ENCODE measurements at places on chromosomes 1 and 21.
A peak's percentile ranks its signal among the peaks of the same experiment; 100 is the strongest.

GRCh38 chr1:9659328-9659727 is 7.8 kb downstream of the PIK3CD start:
- peak; percentile 61 for DNase-seq

DNA sequence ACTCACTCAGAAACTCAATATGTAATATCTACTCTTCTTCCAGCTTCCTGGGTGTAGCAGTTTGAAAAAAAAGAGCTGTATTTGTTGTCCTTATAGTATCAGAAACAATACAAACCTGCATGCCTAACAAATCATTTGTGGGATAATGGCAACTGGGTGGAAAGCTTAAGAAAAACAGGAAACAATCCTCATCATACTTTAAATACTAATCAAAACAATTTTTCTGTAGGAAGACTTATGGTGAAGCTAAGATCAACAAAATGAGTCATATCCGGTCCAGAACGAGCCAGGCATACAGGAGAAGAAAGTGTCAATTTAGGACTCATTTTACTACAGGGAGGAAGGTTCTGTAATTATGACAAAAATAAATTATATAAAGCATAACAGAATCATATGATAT is 181.8 kb upstream of the ADGRL4 start:
- peak; percentile 27 for DNase-seq

DNA sequence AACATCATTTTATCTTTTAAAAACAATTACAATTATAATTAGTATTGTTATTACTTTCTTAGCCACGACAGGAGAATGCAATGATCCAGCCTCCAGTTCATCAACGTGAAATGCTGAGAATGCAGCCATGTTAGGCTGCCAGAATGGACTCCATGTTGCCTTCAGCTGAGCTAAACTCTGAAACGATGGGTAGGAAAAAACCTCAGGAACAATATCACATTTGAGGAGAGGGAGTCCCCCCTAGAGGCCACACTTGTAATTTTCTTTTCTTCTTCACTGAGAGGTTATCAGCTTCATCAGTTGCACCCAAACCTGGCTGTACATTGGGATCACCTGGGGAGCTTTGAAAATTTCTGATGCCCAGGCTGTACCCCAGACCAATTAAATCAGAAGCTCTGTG is 34.6 kb upstream of the DNAH14 start:
- peak; percentile 9 for DNase-seq

GRCh38 chr1:180923021-180923841 is 10.5 kb downstream of the KIAA1614 start:
- DNase-seq = peak; percentile 16

DNA sequence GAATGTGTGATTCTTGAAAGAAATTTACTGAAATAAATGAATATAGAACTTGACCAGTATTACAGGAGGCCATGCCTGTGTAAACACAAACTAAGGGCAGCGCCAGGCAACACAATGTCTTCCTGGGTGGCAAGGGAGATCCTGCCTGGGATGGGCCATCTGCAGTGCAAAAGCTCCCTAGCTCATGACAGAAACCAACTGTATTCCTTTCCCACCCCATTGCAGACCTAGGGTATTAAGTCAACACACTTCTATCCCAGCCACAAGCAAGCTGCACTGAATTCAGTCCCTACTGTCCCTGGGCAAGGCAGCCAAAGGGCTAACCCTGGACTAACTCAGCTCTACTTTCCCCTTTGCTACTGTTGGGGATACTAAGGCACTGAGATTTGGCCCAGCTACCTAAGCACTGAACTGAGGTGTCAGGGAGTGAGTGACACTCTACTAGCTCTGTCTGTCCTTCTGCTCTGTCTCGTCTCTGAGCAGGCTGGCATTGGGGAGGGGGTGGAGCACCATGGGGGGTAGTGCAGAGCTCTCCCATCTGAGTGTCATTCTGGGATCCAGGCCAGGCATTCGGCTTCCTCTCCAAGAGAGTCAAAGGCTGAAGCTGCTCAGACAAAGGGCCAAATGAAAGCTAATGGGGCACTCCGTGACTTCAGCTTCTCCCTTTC is 2.5 kb downstream of the INKA2 start:
- DNase-seq = no peak

DNA sequence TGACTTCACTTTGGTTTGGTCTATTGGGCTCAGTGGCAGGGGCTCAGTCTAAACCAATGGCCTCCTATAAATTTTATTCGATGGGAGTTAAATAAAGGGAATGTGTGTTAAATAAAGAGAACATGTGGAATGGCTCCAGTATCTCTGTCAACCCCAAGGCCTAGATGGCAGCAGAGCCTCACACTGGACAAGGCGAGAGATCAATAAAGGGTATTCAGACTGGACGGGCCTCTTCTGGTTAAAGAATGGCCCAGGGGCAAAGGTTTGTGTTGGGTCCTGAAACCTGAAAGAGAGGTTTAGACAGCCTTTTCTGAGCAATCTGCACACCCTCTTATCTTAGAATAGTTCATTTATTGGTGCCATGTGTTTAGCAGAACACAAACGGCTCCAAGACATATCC is 34.7 kb downstream of the SH3BP5L start:
- no peak for DNase-seq

- no peak for DNase-seq
These were observed 140.4 kb downstream of the CDC7 start for GRCh38 chr1:91640877-91641526.

GRCh38 chr1:30063621-30064280 is 659.6 kb downstream of the MATN1 start:
- DNase-seq = no peak

- DNase-seq = peak; percentile 40
These were observed 769 bp downstream of the GPSM2 start for GRCh38 chr1:108877348-108878159.

GRCh38 chr1:29830383-29830782 is 594.1 kb downstream of the PTPRU start:
- DNase-seq = no peak

DNA sequence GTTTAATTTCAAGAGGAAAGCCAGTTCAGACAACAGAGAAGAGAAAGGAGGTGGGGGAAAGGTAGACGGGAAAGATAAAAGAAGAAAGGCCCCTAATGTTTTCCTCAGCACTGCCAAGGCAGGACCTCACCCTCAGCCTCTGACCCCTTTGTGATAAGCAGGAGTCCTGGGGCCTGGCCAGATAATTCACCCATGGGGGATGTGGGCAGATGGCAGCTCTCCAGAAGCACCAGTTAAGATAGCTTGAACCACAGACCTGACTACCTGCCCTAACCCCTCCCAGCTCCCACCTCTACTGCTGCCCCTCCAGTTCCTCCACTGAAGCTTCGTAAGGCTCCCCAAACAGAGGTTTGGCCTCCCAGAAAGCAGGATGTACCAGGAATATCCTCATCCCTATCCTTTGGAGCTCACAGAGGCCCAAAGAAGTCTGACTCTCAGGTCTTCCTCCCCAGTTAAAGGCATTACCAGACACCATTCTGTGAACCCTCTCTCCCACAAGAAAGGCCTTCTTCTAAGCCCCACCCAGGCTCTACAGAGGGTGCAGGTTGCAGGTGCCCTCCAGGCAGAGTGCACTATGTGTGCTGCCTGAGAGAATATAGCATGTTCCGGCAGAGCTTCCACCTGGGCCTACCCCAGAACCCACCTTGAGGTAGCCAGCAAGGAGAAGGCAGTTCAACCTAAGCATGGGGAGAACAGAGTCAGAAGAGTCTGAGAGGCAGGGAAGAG is 9.2 kb upstream of the SNAPIN start:
- no peak for DNase-seq

GRCh38 chr1:194281376-194281775 is 1095.0 kb upstream of the B3GALT2 start:
- DNase-seq = no peak

DNA sequence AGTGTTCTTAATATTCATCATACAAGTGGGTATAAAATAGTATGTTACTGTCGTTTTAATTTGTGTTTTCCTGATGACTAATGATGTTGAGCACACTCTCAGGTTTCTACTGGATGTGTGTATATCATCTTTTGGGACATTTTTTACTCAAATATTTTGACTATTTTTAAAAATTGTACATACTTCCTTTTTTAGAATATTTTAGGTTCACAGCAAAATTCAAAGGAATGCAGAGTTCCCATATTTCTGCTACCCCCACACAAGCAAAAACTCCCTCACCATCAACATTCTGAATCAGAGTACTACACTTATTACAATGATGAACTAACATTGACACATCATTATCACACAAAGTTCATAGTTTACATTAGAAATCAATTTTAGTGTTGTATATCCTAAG is 114.5 kb downstream of the DPYD start:
- DNase-seq = no peak

- no peak for DNase-seq
These were observed 78.6 kb downstream of the STUM start for GRCh38 chr1:226627050-226627755.

GRCh38 chr1:1439546-1440261 is 4.2 kb downstream of the VWA1 start:
- DNase-seq = no peak

DNA sequence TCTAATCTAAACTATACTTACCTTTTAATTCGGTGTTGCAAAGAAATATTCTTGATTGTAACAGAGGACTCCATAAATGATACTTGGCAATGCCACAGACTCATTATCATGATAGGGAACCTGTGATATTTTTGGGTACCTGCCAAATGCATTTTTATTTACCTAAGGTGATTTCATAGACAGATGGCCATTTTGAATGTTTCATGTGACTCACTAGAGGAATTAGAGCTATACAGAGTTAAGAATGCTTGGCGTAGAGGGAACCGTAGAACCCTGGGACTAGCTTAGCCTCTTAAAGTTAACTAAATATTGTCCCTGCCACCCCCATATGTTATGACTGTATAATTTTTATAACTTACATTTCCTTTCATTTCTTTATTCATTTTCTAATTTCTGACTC is 136.1 kb downstream of the DISP1 start:
- peak; percentile 10 for DNase-seq

DNA sequence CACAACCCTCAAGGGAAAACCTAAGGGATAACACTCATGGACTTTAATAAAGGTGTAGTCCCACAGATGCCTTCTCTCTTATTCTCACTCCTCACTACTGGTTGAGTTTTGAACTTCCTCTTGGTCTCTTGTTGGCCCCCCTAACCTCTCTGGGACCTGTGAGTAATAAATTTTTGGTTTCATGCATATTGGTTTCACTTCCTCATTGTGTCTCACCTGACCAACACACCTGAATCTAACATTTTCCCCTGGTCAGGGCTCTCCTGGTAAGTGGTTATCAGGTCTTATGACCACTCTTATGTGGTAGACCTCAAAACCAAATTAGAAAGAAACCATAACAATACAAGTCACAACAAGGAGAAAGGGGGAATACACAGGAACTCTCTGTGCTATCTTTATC is 60.5 kb upstream of the PRMT6 start:
- DNase-seq = peak; percentile 35

- DNase-seq = peak; percentile 54
These were observed 8.0 kb downstream of the ELOA start for GRCh38 chr1:23751050-23751814.

DNA sequence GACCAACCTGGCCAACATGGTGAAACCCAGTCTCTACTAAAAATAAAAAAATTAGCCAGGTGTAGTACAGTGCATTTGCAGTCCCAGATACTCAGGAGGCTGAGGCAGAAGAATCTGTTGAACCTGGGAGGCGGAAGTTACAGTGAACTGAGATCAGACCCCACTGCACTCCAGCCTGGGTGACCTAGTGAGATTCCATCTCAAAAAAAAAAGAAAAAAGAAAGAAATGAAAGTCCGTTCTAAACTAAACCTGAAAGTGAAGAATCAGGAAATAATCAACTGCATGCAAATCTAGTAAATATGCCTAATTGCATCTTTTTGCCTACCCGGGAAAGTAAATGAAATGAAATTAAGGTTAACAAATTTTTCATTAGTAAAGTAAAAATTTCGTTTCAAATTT is 99.6 kb downstream of the ZZZ3 start:
- DNase-seq = no peak

DNA sequence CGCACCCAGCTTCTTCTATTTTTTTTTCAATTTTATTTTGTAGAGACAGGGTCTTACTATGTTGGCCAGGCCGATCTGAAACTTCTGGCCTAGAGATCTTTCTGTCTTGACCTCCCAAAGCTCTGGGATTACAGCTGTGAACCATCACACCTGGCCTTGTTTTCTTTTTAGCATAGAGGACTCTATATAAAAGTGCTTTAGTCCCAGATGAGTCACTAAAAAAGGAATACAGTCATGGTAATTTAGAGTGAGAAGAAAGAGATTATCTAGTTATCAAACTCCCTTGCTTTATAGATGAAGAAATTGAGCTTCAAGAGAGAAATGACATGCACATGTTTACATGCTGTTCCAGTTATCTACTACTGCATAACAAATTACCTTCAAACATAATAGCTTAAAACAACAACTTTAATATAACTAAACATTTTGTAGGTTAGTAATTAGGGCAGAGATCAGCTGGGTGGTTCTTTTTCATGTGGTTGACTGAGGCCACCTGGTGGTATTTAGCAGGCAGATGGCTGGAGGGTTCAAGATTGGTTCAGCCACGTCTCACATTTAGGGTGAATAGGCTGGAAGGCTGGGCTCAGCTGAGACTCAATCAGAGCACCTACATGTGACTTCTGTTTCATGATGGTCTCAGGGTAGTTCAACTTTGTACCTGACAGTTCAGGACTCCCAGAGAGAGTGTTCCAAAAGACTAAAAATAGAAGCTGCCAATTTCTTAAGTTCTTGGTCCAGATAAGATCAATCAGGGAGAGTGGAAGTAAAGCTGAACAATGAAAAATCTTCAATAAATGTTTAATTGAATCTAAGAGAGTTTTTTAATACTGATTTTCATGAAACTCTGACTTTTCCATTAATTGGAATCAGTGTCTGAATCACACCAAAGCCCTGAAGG is 16.9 kb upstream of the MTF2 start:
- peak; percentile 39 for DNase-seq

DNA sequence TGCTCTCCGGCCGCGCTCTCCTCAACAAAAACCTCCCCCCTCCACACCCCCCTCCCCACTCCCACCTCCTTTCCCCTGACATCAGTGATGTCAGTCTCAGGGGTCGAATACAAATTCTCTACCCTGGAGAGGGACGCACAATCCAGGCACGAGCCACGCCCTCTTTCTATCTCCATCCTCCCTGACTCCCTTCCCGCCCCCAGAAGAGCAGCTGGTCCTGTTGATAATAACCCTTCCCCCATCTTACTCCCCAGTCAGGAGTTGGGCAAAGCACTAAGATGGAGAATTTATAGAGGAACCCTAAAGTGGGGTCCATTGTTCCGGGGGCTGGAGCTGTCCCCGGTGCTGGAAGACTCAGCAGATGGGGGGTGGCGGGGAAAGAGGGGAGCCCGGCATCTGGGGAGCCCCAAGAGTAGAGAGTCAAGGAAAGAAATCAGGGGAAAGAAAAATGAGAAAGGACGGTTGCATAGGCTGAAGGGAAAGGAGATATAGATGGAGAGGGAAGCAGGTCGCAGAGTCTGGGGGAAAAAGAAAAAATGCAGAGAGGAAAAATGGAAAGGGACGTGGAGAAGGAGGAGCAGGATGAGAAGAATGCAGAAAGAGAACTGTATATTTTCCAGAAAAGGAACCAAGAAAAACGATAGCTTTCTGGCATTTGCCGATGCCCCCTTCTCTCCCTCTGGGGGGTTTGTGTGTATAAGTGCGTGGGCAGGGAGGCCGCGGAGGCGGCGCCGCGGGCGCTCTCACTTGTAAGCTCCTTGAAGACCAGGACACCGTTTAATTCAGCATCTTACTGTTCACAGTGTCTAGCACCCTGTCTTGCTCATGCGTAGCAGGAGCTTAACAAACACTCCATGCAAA is at the start of gene CELF3:
TSS of gene CELF3 (minus strand) at position 33 of the 861 bp plus-strand sequence. CDS start 783 bp downstream, outside the sequence.
- DNase-seq = no peak

- DNase-seq = no peak
These were observed 40.2 kb downstream of the PLXNA2 start for GRCh38 chr1:208203848-208204609.

- DNase-seq = peak; percentile 81
These were observed 175.5 kb downstream of the ASTN1 start for GRCh38 chr1:176989023-176989422.

GRCh38 chr21:42861311-42861847 is 18.0 kb downstream of the WDR4 start:
- DNase-seq = no peak
